ENCODE measurements at places on chromosomes 4 and X.

GRCh38 chrX:109390556-109390955, 91.3 kb downstream of the GUCY2F start:
- no peak for DNase-seq

DNA sequence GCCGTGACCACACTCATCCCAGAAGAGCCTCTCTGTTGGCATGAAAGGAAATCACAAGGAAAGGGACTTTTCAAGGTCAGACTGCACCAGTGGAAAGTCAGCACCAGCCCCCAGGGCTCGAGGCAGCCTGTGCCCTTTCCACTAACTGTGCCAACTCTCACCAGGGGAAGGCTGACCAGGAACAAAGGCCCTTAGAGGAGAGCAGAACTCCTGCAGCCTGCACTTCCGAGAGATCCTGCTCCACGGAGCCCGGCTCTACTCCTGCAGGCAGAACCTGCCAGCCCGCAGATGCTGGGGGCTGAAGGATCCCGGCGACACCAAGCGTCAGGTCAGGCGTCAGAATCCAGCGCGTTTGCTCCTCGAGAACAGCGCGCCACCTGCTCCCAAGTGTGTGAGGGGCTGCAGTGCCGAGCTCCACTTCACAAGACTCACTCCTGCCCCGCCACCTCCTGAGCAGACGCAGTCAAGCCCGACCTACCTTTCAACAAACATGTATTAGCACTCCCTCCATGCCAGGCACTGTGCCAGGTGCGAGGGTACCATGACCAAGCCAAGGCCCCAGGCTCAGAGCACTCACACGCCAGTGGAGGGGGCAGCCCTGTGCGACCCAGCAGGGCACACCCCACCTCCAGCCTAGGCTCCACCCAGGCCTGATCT, 13.6 kb upstream of the HELT start:
- DNase-seq: no peak

- DNase-seq: no peak
Observed at GRCh38 chr4:72666910-72667309, 97.9 kb upstream of the ADAMTS3 start.

GRCh38 chr4:41718907-41719306, 29.6 kb downstream of the PHOX2B start:
- DNase-seq: no peak

DNA sequence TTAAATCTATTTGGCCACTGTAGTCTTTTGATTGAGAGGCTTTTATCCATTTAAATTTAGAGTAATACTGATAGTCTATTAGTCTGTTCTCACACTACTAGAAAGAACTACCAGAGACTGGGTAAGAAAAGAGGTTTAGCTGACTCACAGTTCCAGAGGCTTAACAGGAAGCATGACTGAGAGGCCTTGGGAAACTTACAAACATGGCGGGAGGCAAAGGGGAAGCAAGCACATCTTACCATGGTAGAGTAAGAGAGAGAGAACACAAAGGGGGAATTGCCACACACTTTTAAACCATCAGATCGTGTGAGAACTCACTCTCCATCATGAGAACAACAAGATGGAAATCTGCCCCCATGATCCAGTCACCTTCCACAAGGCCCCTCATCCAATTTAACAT, 410.9 kb downstream of the PDGFC start:
- no peak for DNase-seq

GRCh38 chr4:180377741-180378140, 1865.5 kb upstream of the TENM3 start:
- no peak for DNase-seq

DNA sequence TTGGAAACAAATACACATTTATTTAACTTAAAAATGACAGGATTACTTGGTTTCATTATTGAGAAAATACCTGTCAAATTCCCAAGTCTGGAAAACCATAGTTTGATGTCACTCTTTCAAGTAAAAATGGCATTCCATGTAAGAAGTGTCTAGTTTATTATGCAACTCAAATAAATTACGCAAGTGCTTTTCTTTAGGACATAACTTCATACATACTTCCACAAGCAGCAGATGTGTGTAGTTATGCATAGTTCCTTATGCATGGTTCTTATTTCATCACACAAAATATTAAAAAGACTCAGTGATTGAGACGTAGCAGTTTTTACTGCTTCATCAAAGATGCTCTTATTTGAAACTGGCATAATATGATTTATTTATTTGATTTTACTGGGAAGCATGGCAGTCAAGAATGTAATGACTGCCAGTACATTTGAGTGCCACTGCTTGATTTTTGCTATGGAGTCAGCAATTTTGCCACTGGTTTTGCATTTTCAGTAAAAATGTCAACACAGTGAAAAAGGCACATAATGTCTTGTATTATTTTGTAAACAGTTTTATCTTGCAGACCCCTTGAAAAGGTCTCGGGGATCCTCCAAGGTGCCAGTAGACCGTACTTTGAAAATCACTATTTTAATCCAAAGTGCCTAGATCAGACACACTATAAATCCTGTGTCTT, 62.1 kb downstream of the CLCN3 start:
- no peak for DNase-seq

- no peak for DNase-seq
Observed at GRCh38 chr4:181017038-181017437, 1226.2 kb upstream of the TENM3 start.

DNA sequence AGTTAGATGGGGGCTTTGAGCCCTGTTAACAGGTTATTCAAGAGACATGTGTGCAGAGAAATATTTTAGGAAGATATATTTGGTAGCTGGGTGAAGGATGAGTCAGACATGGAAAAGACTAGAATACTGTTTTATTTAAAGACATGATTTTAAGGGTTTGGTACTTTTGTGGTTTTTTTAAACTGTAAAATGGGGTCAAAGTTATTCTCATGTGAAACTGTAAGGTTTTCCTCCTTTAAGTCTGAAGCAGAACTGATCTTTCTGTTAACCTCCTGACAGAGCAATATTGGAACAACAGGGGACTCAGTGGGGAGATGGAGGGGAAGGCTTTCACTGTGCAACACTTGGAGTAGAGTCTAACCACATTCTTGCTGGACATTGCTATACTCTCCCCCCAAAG, 112.4 kb upstream of the LSM6 start:
- DNase-seq: no peak

GRCh38 chr4:105147553-105148161, 981 bp downstream of the TET2 start:
- peak; percentile 45 for DNase-seq

DNA sequence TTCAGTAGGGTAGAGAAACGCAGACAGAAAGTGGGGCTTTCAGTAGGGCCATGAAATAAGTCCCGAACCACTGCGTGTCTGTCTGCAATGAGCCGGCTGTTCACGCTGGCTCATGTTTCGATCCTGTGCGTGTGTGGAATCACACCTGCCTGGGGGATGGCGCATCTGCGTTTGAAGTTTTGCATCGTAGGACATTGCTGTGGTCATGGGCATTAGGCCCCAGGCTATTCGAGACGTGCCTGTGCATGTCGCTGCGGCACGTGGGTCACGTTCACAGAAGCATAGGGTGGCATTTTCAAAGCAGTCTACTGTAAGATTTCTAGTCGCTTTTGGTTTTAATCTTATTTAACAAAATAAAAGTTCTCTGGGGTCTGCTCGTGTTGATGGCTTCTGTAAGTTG, 25.5 kb upstream of the HGFAC start:
- DNase-seq: no peak

GRCh38 chr4:47383829-47384427, 79.6 kb downstream of the COMMD8 start:
- DNase-seq: no peak

DNA sequence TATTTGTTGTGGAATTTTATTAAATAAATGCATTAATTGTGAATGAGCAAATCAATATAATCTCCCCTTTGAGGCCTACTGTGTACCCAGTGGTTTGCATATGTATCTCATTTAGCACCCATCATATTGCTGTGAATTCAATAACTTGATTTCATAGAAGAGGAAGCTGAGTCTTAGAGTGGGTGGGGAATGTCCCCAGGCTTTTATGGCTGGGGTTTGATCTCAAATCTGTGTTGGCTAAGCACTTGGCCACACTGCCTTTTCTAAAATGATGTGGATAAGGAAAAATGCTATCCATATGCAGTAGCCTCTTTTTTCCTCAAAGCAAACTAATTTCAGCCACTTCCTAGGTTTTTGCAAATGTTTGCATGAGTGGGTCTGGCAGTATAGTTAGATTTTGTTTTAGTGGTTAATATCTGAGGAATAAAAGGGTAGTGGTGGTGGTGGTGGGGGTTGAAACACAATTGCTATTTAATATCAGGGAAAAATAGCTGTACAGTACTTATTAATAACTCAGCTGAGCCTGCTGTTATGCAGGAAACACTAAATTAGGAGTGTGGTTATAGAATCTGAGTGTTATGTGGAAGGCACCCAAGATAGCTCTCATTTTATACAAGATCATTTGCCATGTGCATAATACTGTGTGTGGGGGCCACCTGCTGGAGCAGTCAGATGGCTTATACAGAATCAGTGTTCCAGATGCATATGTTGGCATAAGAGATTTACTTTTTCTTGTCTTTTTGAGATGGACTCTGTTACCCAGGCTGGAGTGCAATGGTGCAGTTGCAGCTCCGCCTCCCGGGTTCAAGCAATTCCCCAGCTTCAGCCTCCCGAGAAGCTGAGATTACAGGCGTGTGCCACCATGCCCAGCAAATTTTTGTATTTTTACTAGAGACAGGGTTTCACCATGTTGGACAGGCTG, 108.0 kb downstream of the TMEM131L start:
- peak; percentile 65 for DNase-seq

DNA sequence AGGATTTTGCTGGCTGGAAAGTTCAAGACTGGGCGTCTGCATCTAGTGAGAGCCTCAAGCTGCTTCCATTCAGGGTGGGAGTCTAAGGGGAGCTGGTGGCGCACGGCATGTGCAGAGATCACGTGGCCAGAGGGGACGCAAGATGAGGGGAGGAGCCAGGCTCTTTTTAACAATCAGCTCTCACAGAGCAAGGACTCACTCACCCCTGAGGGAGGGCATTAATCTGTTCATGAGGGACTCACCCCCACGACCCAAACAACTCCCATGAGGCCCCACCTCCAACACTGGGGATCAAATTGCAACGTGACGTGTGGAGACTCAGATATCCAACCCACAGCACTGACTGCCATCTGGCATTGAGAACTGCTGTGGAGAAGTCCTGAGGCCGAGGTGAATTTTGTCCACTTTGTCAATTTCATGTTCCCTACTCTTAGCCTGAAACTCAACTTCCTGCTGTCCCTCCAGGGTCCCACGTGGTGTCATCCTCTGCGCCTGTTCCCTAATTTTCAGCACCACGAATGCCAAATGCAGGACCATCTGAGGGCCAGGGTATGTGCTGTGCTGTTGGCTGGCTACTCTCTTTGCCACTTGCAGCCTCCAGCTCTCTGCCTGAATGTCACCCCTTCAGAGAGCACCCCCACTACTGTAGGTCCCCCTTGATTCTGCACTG, 5.6 kb downstream of the ZFP92 start:
- no peak for DNase-seq

- DNase-seq: no peak
Observed at GRCh38 chr4:41873380-41874295, 61.6 kb upstream of the TMEM33 start.

GRCh38 chr4:88027611-88028608, 20.5 kb downstream of the PKD2 start:
- DNase-seq: peak; percentile 12

DNA sequence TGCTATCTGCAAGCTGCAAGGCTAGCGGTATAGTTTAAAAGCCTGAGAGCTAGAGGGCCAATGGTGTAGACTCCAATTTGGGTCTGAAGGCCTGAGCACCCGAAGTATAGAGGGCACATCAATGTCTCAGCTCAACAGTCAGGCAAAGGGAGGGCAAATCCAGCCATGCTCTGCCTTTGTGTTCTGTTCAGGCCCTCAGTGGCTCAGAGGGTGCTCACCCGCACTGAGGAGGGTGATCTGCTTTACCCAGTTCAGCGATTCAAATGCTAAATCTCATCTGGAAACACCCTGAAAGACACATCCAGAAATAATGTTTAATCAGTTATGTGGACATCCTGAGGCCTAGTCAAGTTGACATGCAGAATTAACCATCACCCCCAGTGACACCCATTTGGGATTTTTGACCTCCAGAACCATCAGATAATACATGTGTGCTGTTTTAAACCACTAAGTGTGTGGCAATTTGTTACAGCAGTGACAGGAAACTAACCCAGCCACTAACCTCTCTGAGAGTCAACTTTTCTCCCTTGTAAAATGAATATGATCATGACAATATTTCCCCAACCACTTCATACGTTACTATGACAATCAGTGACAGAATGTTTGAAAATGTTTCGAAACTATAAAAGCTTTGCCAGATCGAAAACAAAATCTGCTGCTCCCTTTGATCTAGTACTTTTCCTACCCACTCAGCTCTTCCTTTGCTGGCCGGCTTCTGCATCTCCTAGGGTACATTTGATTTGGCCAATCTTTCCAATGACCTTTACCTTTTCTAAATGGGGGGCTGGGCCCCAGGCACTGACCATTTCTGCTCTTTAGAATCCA, 8.4 kb upstream of the TBL1X start:
- peak; percentile 30 for DNase-seq

- DNase-seq: peak; percentile 12
Observed at GRCh38 chr4:185179488-185179887, 24.3 kb downstream of the CFAP97 start.

GRCh38 chr4:126924237-126924636, 708.5 kb upstream of the INTU start:
- DNase-seq: no peak

Measured in stimulated activated CD4-positive, alpha-beta T cell treated with anti-CD3 and anti-CD28 coated beads, Interleukin-15, amount 100 ng/mL, for 24 hours (primary cell).